Stimulated activated CD8-positive, alpha-beta memory T cell treated with anti-CD3 and anti-CD28 coated beads, Interleukin-12 subunit alpha, Interleukin-12 subunit beta, amount 100 ng/mL, for 4 hours (primary cell): ENCODE measurements at places on chromosomes 11 and 22.
A peak's percentile ranks its signal among the peaks of the same experiment; 100 is the strongest.

- no peak for DNase-seq
Observed at GRCh38 chr11:62269654-62270278, at the start of gene SCGB2A2. Gene SCGB2A2, plus strand, starts transcription at chr11:62270158. Its CDS starts 59 bp downstream, at chr11:62270217.

GRCh38 chr11:133927690-133928627 is 28.8 kb downstream of the IGSF9B start:
- DNase-seq = peak; percentile 34

GRCh38 chr11:115408036-115408921 is 95.9 kb downstream of the CADM1 start:
- no peak for DNase-seq

DNA sequence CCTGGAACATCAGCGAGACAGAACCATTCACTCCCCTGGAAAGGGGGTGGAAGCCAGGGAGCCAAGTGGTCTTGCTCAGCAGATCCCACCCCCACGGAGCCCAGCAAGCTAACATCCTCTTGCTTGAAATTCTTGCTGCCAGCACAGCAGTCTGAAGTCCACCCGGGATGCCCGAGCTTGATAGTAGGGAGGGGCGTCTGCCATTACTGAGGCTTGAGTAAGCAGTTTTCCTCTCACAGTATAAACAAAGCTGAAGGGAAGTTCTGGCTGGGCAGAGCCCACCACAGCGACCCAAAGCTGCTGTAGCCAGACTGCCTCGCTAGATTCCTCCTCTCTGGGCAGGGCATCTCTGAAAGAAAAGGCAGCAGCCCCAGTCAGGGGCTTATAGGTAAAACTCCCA is 764.8 kb upstream of the LUZP2 start:
- DNase-seq = no peak

DNA sequence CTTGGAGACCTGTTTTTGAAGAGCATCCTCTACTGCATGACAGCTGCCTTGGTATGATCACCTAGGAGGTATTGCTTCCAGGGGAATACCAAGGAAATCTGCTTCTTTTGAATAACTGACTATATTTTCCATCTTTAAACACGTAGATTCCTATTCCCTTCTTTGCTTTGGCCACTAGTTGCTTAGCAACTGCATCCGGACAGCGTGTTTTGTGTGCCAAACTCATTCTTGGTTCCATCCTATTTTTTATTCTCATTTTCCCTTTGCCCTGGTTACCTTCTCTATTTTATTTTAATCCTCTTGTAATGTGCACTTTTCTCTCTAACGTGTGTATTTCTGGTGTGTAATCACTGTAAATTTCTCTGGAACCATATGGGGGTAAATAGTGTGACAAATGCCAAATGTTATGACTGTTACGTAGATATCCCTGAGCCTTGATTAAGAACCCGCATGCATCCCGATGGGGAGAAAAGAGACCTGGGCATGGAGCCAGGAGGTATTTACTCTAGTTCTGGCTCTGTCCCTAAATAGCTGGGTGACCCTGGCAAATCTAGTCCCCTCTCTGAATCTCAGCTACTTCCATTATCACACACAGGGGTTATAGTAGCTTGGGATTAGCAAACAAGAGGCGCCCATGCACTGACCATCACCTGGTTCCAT is 241.7 kb downstream of the MIAT start:
- no peak for DNase-seq
